ENCODE measurements at places on chromosomes 6 and 20.

DNA sequence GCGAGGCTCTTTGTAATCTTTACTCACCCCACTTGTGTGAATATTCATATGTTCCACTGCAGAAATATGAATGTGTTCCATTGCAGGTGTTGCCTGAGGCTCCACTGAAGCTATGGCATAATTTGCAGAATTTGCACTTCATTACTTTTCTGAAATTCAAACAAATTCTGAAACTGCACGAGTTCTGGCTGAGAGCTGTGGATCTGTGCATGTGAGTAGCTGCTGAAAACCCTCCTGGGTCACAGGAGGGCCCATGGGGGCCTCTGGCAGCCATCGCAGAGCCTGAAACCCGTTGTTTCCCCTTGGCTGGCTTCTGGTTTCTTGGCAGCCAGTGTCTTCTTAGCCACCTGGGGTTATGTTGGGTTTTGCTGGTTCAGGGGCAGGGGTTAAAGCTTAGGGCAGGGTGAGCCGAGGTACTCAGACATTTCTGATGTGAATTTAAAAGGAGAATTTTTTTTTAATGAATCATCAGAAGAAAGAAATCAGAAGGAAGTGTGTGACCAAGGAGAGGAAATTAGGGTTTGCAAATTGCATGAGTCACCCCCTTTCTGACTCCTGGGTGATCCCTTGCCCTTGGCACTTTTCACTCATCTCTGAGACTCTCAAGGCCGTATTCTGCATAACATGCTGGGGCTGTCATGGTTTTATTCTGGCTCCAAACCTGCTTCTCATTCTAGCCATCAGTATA lies 40.6 kb downstream of the TOX2 start:
- peak; percentile 88 for DNase-seq

DNA sequence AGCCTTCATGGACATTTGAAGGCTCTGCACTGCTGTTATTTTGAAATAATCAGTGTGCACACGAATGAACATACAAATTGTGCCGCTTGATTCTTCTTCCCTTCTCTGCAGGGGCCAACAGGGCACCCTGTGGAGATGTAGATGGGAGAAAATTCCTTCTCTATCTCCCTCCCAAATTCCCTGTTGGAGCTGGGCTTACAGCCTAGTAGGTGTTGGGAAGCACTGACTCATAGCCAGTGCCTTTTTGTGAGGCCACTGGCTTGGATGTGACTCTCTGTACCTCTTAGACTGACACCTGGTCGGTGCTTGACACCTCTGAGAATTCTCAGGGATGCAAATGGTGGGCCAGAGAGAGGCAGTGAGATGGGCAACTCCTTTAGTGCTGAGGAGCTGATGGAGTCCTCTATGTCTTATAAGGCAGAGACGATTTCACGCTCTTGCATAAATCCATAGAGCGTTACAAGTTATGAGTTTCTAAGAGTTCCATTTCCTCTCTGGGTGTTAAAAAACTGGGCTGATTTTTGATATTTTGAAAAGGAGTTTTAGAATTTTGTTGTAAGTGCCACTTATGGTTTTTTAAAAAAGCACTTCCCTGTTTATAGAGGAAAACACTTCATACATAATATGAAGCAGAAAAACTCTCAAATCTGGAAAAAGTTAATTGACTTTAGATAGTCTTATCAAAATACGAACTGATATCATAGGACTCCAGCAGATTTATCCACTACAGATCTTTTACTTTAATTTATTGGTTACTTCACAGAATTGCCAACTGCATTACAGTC lies 89.8 kb upstream of the MAP3K7 start:
- no peak for DNase-seq

- no peak for DNase-seq
Observed at GRCh38 chr6:30998785-30999184, 11.5 kb upstream of the MUC22 start.

- no peak for DNase-seq
Observed at GRCh38 chr6:115091461-115091860, 748.6 kb upstream of the HS3ST5 start.

DNA sequence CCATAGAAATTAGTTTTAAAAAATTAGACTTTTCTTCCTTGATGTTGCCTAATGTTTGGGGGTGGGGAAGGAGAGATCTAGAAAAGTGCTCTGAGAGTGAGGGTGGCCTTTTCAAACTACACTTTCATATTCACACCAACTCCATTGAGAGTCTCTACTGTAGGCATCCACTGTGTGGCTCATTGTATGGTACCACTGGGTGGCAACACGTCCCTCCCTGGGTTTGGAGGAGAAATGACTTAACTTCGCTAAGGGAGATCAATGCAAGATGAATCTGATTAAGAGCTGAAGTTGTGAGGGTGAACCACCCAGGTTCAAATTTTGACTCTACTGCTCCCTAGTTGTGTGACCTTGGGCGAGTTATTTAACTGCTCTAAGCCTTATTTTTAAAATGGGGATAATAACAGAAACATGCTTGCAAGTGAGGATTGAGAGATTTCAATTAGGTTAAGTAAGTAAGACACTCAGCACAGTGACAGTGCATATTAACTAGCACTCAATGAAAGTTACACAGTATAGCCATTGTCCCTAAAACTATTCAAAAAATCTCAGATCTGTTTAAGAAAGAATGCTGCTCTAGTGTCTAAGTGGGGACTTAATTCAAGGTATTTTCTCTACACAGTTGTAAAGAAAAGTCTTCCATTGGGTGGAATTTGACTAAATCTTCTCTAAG lies 193.5 kb upstream of the CNR1 start:
- DNase-seq: no peak

DNA sequence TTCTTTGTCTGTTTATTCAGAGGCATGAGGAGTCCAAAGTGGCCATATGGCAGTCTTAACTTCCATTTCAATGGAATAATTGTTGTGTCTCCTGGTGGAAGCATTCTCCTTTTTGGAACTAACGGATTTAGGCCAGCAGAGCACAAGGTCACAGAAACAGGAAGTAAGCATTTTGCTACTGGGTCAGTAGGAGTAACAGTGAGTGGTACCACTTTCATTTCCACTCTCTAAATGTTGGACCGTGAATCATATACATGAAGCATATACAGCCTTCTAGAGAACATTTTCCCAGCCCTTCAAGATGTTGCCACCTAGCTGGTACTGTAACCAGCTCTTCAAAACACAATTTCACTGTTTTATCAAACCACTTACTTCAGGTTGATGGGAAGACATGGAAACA lies 182.8 kb downstream of the EYS start:
- no peak for DNase-seq

DNA sequence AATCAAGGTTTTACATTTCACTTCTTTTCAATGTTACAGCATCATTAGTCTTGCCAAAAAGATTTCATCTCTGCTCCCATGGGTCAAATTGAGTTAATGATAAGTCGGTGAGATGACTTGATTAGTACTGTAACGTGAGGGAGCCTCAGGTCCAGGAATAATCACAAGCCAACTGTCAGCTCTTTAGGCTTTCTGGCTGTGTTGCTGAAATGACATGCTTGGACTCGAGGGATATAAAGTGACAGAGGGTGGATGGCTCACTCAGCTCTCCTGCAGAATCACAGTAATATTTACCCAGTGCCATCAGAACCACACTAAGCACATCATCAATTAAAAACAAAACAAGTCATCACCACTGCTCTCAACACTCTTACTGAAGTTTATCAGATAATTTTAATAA lies 196.2 kb upstream of the THEMIS start:
- no peak for DNase-seq

DNA sequence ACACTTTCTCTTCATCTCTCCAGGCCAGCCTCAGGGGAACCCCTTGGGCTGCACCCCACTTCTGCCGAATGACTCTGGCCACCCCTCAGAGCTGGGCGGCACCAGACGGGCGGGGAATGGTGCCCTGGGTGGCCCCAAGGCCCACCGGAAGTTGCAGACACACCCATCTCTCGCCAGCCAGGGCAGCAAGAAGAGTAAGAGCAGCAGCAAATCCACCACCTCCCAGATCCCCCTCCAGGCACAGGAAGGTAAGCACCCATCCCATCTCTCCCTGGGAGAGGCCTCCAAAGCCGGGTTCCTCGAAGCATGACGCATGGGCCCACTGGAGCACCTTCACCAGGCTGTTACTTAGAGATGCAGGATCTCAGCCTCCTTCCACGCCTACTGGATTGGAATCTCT lies 11.3 kb downstream of the MDFI start:
- no peak for DNase-seq

GRCh38 chr20:21027569-21027968 lies 78.6 kb downstream of the LINC00237 start:
- DNase-seq: no peak

DNA sequence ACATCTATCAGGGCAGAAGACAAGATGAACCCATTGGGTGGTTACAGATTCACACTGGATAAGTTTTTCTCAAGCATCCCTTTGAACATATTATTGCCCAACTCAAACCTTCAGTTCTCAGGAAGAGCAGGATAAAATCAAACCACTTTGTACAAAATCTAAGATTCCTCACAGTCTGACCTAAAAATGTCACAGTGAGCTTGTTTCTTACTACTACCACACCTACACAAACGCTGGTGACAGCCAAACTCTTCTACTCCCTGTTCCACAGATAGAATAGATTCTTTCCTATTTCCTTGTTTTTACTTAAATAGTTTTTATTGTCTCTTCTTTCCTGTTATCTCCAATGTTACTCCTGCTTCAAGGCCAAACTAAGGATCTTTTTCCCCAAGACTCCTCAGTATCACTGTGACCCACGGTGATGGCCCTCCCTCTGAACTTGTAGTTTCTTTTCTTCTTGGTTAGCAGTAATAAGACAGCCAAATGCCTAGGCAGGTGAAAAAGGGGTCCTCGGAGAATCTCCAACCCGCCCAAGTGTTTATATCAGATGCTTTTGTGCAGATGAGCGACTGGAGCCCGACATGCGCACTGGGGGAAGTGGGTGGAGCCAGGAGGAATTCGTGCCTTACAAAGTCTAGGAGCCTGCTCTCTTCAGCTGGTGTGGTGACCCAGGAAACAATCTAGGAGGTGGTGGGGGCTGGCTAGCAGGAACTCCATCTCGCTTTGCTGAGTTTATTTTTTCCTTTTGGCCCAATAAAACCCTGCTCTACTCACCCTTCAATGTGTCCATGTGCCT lies 53.4 kb downstream of the SEL1L2 start:
- no peak for DNase-seq

DNA sequence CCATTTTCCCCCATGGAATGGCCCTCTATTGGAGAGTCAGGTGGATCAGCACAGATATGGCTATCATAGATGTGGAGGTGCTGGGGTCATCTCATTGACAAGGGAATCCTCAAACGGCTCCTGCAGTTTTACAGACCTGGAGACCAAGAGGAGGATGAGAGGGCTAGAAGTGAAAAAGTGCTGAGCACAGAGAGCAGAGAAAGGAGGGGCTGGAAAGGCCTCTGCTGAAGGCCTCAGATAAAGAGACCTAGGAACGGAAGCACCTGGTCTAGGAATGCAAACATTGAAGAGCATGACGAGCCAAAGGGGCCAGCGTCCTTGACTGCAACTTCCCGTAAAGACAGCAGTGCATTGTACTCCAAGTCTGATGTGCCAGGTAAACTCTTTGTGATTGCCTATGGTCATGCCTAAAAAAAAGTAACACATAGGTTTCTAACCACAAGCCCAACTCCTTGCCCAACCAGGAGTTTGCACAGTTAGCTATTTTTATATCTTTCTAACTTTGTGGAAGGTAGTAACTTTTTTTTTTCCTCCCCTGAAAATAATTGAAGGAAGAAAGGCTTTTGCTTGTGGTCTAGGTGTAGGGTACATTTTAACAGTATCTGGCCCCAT lies 15.2 kb downstream of the RSPH4A start:
- no peak for DNase-seq

- no peak for DNase-seq
Observed at GRCh38 chr6:125512621-125513020, 210.9 kb upstream of the HDDC2 start.

- DNase-seq: no peak
Observed at GRCh38 chr6:24356310-24356973, 1.4 kb downstream of the DCDC2 start.

DNA sequence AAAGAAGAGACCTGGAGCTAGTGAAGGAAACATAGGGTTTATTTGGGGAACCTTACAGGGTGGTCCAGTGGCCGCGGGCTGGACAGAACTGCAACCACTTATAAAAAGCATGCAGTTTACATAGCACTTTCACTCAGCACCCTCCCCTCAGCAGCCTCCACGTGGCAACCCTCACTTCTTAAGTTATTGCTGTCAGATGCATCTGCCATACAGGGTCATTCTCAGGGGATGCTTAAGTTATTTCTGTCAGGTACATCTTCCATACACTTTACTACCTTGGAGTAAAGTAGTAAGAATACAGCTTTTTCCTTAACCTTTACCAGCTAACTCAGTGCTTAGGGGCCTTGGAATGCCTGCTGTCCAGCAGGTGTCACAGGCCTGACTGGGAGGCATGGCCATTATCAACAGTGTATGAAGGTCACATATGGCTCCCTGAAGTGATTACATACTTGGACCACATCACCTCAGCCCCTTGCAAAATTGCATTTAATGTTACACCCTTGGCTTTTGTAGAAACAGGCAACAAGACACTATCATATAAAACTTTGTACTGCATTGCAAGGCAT lies 2.0 kb upstream of the NOL7 start:
- DNase-seq: no peak

DNA sequence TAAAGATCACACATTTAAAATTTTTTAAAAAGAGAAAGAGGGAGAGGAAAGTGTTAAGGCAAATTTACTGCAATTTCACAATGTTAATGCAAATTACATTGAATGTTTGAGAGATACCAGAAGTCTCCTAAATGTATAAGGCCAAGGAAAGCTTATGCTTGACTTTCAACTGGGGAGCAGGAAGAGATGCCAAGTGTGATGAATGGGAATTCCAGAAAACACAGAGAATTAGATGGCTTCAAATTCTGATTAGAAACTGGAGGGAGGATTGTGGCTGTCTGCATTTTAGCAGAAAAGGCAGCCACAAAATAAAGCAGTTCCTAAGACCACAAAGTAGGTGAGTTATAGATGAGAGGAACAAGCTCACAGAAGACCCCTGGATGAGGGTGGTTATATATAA lies 328.3 kb upstream of the CITED2 start:
- DNase-seq: no peak

DNA sequence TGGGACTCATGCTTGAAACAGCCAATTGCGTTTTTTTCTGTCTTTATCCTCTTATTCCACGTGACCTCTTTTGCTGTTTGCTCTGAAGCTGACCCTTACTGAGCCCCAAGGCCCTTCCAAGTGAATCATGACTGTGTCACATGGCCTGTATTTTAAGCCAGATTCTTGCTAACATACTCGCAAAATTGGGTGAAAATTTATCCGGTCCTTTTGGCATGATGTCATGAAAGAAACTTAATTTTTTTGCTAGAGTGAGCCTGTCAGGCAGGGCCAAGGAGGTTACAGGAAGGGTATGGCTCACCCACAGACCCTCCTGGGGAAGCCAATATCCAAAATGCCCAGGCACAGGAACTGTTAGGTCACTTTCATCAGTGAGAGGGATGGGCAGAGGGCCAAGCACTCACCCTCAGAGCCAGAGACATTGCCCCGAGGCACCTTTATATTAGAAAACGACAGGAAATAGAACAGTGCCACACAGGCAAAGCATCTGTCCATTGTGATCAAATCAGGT lies 296.7 kb downstream of the CDH26 start:
- no peak for DNase-seq

GRCh38 chr20:50569864-50570836 lies 60.0 kb downstream of the PTPN1 start:
- peak; percentile 63 for DNase-seq

- DNase-seq: no peak
Observed at GRCh38 chr6:130190701-130191690, 31.8 kb downstream of the SAMD3 start.

- no peak for DNase-seq
Observed at GRCh38 chr6:5078121-5078669, 6.9 kb upstream of the PPP1R3G start.

All from suppressor macrophage treated with lipopolysaccharide for 1 hour (primary cell).